ENCODE measurements at places on chromosomes 12 and 14.

DNA sequence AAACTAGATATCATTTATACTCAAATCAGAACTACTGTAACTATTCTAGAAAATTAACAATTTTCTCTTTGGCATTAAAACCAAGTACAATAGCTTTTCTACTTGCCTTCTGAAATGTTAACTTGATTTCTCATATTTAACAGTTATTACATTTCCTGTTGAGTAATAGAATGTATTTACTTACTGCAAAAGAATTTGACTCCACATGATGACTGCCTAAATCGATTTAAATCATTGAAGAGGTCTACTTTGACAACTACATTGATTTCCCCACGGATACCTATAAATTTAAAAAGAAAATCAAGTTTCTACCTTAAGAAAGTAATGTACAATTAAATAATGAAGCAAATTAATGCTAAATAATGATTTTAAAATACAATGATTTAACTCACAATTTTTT lies 18.9 kb downstream of the C2CD5 start:
- no peak for DNase-seq

GRCh38 chr14:34046799-34047520 lies 96.1 kb upstream of the EGLN3 start:
- DNase-seq = no peak

GRCh38 chr12:104510873-104511440 lies 54.2 kb downstream of the CHST11 start:
- DNase-seq = no peak

GRCh38 chr12:97513950-97514349 lies 51.3 kb downstream of the RMST start:
- no peak for DNase-seq

DNA sequence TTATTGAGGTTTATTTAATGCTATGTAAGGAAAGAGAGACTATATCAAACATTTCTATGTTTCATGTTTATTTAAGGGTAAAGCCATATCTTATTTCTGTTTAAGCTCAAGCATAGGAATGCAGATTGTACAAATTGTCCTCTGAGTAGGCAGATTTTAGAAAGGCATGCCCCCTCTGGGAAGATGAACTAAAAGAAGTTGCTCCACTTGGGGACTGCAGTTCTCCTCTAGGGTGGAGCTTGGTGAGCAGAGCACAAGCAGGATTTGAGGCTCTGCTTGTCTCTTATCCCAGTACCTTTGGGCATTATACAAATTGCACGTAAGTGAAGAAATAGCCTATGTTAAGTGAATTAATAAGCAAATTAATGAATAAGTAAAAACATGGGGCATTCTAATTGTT lies 96.2 kb upstream of the PDE3A start:
- DNase-seq = no peak

- DNase-seq = no peak
Measured at GRCh38 chr14:35879654-35880249, 53.6 kb downstream of the BRMS1L start.

GRCh38 chr14:70782361-70782760 lies 27.0 kb downstream of the MAP3K9 start:
- no peak for DNase-seq

DNA sequence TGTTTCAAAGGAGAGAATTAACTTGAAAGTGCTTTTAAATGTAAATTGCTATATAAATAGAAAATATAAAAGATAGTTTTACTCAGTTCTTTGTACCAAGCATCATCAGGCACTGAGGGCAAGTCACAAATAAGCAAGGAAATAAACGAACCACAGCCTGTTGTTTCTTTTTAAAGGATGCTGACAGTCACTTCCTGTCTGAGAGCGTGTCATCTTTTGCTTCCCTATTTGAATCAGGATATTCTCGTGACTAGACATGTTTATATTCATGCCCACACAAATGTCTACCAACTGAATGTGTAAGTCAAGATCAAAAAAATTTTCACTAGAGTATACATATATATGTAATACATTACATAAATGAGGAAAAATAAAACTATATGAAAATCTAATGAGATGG lies 31.4 kb upstream of the SLC2A13 start:
- no peak for DNase-seq

DNA sequence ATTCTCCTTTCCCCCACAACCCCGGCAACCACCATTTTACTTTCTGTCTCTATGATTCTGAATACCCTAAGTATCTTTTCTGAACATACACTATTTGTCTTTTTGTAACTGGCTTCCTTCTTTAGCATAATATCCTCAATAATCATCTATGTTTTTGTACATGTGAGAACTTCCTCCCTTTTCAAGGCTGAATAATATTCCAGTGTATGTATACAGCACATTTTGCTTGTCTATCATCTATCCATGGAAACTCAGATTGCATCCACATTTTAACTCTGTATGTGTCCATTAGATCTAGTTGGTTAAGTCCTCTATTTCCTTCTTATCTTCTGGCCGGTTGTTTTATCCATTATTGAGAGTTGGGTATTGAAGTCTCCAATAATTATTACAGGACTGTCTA lies 64.1 kb upstream of the TTC7B start:
- no peak for DNase-seq

DNA sequence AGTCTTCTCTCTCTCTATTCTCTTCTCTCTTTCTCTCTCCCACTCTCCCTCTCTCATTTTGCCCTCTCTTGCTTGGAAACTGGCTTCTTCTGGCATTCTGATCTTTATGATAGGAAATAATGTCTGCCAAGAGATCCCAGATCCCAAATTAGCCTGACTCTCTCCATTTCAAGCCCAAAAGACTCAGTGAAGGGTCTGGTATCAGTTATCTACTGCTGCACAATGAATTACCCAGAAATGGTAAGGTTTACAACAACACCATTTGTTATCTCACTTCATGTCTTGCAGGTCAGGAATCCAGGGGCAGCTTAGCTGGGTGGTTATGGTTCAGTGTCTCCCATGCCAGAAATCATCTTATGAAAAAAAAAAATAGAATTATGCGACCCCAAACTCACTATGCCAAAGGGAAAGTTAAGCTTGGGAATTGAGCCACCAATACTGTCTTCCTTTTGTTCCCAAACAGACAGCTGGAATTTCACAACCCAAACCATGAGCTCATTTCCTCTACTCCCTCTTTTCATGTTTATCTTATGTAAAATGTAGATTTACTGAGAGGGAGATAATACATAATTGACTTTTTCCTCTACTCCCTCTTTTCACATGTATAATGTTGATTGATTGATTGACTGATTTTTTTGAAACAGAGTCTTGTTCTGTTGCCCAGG lies 67.8 kb upstream of the FICD start:
- DNase-seq = no peak

- DNase-seq = no peak
Measured at GRCh38 chr14:33655421-33655820, 295.5 kb downstream of the EGLN3 start.

DNA sequence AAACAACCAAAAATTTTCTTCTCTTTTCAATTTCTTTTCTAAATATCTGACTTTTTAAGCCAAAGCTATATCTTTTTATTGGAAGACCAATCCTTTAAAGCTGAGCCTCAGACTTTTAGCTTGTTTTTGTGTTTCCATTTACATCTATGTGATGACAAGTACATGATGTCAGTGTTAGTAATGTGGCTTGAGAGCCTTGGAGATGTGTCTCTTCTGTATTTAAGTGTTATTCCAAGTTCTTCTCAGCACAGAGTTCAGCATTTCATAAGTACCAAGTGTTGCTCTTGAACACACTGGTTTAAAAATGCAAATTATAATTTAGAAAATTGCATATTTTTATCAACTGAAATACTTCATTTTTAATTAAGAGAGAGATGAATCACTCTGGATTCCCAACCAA lies 948.9 kb upstream of the FLRT2 start:
- DNase-seq = no peak

DNA sequence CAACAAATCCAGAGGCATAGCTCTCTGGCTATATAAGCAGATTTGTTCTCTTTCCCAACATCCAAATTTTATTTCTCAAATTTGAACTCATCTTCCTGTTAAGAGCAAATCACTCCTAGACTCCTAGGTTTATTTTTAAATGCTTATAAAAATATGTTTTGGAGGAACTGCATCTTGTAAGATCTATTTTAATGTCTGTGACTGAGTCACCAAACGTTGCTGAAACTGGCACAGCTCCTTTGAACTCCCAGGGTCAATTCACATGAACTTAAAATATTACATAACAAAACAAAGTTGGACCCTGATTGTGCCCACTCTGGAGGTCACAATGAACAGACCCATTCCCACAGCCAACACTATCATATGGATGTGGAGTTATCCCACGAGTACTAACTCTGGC lies 23.9 kb downstream of the ANAPC7 start:
- DNase-seq = no peak

DNA sequence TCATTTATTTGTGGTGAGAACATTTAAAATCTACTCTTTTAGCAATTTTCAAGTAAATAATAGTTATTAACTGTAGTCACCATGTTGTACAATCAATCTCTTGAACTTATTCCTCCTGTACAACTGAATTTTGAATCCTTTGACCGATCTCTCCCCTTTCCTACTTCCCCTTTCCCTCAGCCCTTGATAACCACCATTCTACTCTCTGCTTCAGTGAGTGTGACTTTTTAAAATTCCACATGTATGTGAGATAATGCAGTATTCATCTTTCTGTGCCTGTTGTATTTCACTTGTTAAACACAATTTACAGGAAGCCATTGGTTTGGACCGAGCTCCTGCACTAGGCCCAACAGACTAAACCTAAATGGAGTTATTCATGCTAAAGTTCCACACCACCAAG lies 458.9 kb upstream of the PDE3A start:
- no peak for DNase-seq

GRCh38 chr12:27344760-27345159 lies 12.1 kb downstream of the BMAL2 start:
- DNase-seq = no peak

GRCh38 chr14:99344051-99344758 lies 72.2 kb upstream of the BCL11B start:
- no peak for DNase-seq

GRCh38 chr12:124655698-124656516 lies 88.5 kb upstream of the NCOR2 start:
- no peak for DNase-seq

GRCh38 chr12:78725951-78726580 lies 138.5 kb upstream of the SYT1 start:
- DNase-seq = no peak

GRCh38 chr12:75236206-75236605 lies 26.6 kb upstream of the KCNC2 start:
- DNase-seq = no peak

DNA sequence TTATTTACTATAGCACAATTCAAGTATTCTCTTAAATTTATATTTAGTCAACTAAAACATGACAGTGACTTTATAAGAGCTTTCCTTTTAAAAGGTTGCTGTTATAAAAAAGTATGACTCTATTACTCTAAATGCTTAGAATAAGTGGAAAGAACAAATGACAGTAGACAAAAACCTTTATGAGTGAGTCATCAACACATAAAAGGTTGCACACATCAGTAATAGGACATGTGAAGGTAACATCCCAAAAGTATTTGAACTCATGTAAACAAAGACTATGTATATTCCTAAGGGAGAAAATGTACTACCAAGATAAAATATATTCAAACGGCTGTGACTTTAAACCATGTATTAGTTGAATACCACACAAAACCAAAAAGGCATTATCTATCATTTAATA lies 98.8 kb downstream of the PAWR start:
- DNase-seq = no peak

GRCh38 chr14:31125231-31125630 lies 82.4 kb downstream of the HECTD1 start:
- no peak for DNase-seq

GRCh38 chr14:61326146-61326545 lies 4.8 kb downstream of the PRKCH start:
- DNase-seq = no peak

GRCh38 chr12:119630223-119630780 lies 36.7 kb downstream of the TMEM233 start:
- DNase-seq = no peak

- DNase-seq = no peak
Measured at GRCh38 chr12:109881752-109882151, 1.4 kb upstream of the GLTP start.

DNA sequence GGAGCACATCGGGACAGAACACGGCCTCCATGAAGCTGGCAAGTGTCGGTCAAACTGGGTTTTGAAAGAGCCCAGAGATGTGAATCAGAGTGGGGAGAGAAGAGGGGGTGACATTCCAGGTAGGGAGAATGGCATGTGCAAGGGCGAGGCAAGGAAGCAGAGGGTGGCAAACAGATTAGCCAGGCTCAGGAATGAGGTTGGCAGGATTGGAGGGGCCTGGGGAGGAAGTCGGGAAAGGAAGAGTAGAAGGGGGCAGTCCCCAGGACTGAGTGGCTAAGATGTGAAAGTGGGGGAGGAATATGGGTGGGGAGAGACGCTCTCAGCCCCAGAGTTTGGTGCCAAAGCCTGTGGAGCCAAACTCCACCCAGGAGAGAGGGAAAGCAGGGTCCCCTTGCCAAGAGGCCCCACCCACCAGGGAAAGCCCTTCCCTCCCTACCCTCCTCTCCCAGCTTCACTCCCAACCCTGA lies 5.5 kb upstream of the HDAC7 start:
- no peak for DNase-seq

GRCh38 chr12:132489078-132489601 lies 811 bp upstream of the FBRSL1 start:
- DNase-seq = peak; percentile 46

GRCh38 chr12:127078577-127079350 lies 1188.2 kb upstream of the TMEM132C start:
- DNase-seq = no peak

GRCh38 chr12:4567073-4567881 lies 5.3 kb downstream of the DYRK4 start:
- DNase-seq = no peak

GRCh38 chr12:666766-667308 lies 3.6 kb upstream of the NINJ2 start:
- DNase-seq = peak; percentile 51

DNA sequence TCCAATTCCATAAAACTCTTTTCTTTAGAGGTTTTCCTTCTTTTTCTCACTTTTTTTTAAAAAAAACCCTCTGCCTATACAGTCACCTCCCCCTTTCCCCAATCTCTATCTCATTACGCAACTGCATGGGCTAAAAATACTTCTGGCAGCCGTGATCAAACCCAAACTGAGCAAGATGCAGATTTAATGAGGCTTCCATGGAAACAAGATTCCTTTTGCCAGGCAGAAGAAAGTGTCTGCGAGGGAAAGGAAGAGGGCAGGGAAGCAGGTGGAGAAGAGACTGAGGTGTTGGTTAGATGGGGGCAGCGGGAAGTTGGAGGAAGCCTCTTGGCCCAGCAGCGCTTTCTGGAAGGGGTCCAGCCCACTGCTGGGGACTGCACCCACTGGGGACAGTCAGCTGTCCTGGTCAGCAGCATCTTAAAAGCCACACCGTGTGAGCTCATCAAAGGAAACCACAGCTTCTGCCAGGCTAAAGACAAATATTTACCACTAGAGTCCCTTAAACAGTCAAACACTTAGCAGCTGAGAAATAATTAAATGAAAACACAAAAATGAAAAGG lies 90.4 kb downstream of the SLC8A3 start:
- DNase-seq = no peak

DNA sequence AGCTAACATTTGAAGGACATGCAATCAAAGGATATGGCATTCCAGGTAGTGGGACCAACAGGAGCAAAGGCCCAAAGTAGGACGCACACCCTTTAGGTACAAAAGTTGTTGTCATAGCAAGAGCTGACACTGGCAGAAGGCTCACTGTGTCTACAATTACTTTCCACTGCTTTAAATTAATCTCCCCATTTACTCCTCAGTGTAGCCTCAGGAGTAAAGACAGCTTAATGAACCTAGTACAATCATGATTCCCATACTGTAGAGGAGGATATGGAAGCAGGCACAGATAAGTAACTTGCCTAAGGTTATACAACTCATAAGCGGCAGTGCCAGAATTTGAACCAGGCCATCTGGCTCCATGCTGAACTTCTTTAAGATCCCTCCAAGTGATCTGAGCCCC lies 212.9 kb upstream of the SFSWAP start:
- DNase-seq = no peak

All from stimulated activated CD4-positive, alpha-beta T cell treated with anti-CD3 and anti-CD28 coated beads, Interleukin-1b, Interleukin-23, amount 100 ng/mL, for 48 hours (primary cell).